ENCODE measurements at places on chromosomes 7 and 10.
A peak's percentile ranks its signal among the peaks of the same experiment; 100 is the strongest.

DNA sequence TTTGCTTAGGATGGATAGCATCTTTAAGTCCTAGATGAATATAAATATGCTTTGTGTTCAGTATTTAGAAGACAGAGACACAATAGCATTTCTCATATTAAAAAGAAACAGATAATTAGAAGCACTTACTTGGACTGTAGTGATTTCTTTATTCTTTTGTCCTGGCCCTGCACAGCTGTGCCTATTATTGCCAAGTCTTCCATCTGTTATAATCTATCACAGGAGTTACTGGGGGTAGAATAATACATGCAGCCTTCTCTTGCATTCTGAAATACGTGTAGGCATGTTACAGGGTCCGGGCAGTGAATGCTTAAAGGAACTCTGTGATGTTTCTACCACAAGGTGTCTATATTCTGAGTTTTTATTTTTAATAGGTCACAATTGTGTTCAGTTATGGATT is 461.5 kb upstream of the COBL start:
- no peak for DNase-seq

- no peak for DNase-seq
Measured at GRCh38 chr7:13821152-13821787, 168.2 kb downstream of the ETV1 start.

- no peak for DNase-seq
Measured at GRCh38 chr10:25493122-25493893, 318.5 kb downstream of the GPR158 start.

DNA sequence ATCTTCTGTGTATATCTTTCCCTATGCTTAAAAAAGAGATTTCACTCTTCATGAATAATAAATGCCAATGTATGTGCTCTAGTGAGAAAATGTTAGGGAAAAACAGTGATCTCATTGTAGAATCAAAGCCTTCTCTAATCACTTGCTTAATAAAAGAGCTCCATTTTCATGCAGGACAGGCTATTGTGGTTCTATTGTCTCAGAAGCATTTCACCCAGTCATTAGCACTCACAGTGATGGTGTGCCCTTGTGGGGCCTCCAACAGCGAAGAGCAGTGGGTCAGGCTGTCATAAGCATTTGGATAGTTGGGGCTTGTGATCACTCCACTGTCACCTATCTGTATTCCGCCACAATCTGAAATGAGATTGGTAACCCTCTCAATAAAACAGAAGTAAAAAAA is 83.9 kb upstream of the RSU1 start:
- no peak for DNase-seq

DNA sequence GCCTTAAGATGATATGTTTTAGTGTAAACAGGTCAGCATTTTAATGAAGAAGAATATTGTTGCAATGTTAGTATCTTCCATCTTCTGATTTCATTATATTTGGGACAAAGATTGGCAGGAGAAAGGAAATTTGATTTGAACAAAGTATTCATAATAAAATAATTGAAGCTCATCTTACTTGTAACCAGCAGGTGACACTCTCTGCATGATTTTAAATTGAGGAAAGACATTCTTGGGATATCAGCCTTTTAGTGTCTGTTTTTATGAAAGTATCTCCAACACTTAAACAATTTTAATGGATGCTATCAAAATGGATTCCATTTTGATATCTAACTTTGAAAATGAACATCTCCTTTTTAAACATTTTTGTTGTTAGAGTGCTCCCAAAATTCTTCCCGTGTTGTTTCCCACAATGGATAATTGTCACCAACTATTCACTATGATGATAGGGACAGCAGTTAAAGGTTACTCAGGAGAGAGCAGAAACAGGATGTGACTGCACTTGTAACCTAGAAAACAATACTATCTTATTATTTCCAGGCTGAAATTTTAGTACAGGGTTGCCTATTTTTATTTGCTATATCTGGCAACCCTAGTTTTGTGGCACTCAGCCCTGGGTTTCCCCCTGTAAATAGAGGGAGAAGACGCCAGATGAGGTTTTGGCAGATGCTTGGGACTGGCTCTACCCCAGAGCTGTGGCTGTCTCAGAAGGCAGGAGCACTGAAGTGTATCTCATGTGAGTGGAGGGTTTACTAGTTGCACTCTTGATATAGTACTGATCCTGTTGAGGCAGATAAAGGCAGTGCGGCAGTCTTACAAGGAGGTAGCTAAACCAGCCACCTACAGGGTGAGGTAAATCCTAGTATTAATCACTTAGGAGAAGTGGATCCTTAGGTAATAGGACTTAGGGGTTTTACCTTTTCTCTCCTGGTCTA is 31.0 kb upstream of the ABCB4 start:
- DNase-seq: no peak

GRCh38 chr7:137875746-137876145 is 29.0 kb upstream of the DGKI start:
- no peak for DNase-seq

DNA sequence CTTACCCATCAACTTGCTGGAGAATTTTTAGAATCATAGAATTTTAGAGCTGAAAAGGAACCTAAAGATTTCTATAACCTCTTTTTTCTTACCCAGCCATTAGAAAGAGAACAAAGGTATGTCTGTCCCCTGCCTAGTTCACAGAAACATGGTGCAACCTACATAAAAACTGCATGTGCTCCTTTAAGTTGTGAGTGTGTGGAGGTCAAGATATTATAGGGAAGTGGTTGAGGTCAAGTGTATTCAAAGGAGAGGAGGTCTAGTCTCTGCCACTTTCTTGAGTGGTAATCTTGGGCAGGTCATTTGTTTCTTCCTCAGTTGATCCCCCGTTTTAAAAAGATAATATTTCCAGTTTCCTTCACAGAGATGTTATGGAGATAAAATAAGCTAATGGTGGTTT is 6.4 kb downstream of the UBTD1 start:
- no peak for DNase-seq

GRCh38 chr7:95893484-95893883 is 121.1 kb downstream of the DYNC1I1 start:
- DNase-seq: no peak

DNA sequence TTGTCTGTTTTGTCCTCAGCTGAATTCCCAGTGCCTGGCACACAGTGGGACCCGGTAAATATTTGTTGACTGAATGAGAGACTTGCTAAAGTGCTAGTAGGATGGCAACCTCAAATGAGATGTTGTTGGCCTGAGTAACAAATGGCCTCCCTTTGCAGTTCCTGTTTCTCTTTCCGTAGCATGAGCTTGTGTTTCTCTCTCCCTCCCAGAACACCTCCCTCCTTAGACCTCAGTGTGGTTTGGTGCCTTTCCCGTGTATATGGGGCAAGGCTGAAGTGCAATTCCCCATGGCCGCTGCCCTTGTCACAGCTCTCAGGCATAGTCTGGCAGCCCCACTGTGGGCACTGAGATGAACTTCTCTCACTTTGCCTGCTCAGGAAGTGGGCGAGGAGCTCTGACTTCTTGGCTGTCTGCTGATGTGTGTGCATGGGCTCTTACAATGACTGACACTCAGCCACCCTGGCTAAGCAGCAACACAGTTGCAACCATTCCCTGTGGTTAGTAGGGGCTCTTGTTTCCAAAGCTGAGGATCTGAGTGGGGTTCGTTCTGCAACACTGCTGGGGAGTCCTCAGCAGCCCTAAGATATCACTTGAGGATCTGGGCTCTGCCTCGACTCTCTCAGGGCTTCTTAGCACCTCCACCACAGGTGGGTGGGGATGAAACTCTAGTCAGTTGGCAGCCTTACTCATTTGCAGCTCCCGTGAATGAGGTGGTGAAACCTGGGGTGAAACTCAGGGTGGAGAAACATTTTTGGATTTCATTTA is 136.1 kb downstream of the ICA1 start:
- DNase-seq: peak; percentile 82

DNA sequence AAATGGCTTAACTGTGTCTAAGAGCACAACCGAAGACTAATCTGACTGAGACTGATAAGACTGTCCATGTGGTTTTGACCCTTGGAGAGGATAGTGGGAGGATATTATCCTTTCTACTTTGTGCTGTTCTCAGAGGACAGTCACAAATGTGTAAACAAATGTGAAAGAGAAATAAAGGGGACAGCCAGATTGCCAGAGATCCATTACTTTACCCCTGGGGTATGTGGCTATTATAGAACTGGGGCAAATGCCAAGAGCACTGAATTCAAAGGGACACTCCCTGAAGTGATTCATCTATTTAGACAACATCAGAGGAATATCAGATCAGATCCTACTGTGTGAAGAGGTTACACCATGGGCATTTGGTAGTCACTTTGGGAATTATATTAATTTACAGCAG is 154.7 kb downstream of the RNLS start:
- DNase-seq: no peak

DNA sequence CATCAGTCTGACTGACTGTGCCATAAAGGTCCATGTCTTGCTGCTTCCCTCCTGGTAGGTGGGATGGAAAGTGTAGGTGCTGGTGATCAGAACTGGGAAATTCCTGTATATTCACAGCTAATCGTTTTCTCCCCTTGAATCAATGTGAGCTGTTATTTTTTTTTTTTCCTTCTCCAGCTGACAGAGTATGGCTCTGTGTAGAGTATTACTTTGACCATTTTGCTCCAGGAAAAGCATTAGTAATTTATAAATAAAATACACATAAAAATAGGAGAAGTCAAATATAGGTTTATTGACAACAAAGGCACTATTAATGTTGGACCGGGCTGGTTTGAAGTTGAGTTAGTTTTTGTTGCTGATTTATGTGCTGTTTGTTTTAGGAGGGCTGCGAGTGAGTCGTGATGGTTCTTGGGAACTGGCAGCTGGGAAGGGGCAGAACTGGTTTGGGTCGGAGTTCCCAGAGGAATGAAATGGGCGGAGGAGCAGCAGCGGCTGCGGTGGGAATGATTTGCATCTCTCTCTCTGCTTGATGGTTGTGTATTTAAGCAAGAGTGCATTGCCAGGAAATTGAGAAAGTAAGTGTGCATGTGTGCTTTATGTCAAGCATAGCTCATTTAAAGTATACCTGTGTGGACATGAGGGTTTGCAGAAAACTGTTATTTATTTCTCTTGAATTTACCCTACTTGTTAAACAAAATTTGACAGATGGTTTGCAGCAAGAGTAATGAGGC is 80.9 kb downstream of the LRMDA start:
- DNase-seq: no peak

GRCh38 chr7:146370171-146370570 is 253.6 kb downstream of the CNTNAP2 start:
- DNase-seq: no peak

GRCh38 chr7:82274681-82275080 is 168.9 kb downstream of the CACNA2D1 start:
- DNase-seq: no peak

DNA sequence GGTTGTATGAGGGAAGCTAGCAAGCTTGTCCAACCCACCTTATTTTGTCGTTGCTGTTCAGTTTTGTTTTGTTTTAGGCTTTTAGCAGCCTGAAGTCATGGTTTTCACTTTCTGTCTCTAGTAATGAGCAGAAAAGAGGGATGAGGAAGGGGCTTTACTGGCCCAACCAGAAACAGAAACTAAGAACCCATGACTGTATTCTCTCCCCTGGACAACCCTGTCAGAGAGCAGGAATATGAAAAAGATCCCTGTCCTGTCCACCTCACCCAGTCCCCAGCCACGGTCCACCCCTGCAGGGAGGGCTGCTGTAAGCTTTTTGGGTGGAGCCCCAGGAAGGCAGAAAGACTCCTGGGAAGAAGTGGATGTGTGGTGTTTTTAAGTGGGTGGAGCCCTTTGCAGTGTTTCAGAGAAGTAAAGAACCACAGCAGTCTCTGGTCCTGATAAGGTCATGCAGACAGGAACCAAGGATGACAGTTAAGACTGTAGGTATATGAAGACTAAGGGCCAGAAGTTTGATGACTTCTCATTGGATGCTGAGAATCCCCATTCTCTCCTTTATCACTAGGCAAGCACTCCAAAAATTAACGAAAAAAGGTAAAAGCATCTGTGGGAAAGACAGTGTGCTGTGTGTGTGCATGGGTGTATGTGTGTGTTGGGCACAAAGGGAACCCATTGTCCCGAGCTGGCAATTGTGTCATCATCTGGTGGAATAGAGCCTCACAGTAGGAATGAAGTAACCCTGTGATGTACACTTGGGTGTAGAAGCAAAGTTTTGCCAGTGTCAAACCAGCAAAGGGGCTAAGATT is 13.8 kb downstream of the MRPL32 start:
- DNase-seq: no peak

DNA sequence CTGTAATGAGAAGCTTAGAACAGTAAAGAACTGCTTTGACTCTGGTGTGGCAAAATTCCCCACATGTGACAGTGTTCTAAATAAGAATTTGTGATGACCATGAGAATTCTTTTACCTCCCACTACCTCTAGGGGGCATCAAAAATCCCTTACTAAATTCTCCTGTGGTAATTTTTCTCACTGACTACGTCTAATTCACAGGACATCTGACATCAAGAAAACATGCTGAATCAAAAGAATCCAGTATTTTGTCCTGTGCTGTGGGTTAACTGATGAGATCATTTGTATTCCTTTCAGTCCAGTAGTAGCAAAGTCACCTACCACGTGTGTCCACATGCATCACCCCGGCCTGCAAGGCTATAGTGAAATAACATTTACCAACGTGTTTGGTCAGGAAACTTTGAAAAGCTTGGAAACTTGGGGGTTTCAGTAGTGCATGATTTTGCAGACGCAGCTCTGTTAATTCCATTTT is 103.8 kb downstream of the ATE1 start:
- no peak for DNase-seq

GRCh38 chr10:119947300-119947699 is 54.8 kb downstream of the SEC23IP start:
- DNase-seq: no peak

- no peak for DNase-seq
Measured at GRCh38 chr7:73829505-73829904, 1.3 kb upstream of the CLDN4 start.

GRCh38 chr10:43259213-43259991 is 7.5 kb downstream of the RASGEF1A start:
- no peak for DNase-seq

DNA sequence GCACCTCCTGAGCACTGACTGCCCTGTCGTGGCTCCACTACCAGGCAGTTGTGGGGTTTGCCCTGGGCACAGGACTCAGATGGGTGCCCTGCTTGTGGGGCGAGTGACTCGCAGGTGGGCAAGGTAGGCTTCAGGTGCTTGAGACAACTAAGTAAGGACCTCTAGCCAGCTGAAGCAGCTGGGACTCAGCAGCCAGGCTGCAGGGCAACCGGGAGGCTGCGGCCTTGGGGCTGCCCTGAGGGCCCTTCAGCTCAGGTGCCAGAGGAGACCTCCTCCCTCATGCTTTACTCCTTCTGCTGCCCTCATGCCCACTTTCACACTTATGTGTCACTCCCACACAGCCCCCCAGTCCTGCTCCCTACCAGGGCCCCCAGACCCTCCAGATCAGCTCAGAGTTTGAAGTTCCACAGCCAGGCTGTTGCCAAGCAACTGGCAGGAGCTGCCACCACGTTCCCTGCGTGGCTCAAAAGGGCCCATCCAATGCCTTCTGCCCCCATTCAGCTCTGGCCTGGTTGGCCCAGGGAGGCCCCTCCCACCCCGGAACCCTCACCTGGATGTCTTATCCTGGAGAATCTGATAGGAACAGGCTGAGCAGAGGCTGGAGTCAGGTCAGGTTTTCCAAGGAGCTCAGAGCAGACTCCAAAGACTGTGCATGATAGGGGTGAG is 10.0 kb downstream of the TLX1 start:
- peak; percentile 36 for DNase-seq

- peak; percentile 46 for DNase-seq
Measured at GRCh38 chr7:150717814-150718420, 1.5 kb downstream of the GIMAP1 start.

- DNase-seq: no peak
Measured at GRCh38 chr10:109894516-109894915, 28.8 kb downstream of the XPNPEP1 start.
